ENCODE measurements at places on chromosomes 11 and 22.

GRCh38 chr11:94705891-94706615, 62.1 kb upstream of the AMOTL1 start:
- peak; percentile 63 for DNase-seq

DNA sequence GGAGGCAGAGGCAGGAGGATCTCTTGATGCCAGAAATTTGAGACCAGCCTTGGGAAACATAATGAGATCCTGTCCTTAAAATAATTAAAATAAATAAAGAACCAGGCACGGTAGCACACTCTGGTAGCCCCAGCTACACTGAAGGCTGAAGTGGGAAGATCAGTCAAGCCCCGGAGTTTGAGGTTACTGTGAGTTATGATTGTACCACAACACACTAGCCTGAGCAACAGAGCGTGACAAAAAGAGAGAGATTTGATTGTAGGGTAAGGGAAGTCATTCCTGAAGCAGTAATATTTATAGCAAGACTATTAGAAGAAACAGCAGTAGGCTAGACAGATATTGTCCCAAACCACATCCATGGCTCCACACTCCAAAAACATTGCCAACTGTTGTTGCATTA, 1408.4 kb upstream of the TENM4 start:
- DNase-seq = no peak

DNA sequence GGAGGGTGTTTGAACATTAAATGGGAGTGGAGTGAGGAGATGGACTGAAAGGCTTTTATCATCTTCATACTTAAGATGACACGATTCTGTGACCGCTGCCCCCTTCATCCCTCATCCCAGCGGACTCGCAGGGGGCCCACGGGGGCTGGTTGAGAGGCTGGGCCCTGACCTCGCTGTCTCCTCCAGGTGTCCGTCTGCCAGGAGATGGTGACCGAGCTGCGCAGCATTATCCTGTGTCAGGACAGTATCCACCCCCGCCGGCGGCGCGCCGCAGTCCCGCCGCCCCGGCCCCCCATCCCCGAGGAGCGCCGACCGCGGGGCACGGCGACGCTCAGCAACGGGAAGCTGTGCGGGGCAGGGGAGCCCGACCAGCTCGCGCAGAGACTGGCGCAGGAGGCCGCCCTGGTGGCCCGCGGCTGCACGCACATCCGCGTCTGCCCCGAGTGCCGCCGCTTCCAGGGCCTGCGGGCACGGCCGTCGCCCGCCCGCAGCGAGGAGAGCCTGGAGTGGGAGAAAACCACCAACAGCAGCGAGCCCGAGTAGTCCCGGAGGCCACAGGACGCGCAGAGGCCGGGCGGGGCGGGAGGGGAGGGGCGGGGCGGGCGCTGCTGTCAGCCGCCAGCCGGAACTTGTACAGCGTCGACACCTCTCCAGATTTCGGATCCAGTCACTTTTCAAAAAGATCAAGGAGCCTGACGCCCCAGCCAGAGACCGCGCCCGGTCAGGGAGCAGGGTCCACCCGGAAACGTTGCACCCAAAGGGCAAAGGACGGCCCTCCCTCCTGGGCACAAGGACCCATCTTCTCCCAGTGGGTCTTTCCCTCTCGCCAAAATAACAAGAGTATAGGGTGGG, 38.0 kb upstream of the TBCEL start:
- peak; percentile 56 for DNase-seq

DNA sequence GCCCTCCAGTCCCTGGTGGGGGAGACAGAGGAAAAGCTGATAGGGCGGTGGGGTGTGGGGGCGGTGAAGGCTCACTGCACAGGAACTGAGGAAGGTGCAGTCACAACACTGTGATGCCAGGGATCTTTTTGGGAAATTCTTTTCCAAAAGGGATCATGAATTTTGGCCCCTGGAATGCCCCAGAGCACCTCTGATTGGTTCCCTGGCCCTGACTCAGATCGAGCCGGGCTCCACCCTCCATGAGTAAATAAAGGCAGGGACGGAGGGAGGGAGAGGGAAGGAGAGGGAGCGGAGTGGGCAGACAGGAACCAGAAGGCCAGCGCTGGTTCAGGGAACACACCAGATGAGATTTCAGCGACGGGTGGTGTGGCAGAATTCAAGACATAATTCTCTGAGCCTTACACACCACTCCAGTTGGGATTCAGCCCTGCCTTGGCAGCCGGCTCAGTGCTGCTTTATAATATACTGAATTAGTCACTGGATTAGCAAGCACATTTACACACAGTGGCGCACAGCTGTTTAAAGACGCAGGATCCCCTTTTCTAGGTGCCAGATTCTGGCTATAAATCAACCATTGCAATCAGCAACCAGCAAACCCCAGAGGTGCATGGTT, 80.3 kb downstream of the ETS1 start:
- peak; percentile 94 for DNase-seq

GRCh38 chr11:118657238-118657637, 22.2 kb downstream of the TREH start:
- DNase-seq = peak; percentile 29

DNA sequence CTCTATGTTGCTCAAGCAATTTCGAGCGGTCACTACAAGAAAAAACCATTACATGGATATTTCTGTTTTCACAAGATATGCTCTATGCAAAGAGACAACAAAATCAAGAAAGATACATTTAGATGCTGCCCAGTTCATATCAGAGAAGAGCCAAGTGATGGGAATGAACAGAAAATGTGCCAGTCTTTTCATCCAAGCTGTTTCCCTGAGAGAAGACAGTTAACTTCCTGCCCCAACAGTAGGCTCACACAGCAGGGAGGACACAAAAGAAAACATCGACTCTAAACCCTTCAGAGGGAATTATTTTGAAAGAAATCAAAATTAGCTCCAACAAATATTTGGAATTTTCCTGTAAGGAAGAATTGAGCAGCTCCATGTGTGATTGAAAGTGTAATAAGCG, 11.6 kb downstream of the JAML start:
- no peak for DNase-seq

- no peak for DNase-seq
Measured at GRCh38 chr22:48979482-48979881, 848.2 kb downstream of the BRD1 start.

DNA sequence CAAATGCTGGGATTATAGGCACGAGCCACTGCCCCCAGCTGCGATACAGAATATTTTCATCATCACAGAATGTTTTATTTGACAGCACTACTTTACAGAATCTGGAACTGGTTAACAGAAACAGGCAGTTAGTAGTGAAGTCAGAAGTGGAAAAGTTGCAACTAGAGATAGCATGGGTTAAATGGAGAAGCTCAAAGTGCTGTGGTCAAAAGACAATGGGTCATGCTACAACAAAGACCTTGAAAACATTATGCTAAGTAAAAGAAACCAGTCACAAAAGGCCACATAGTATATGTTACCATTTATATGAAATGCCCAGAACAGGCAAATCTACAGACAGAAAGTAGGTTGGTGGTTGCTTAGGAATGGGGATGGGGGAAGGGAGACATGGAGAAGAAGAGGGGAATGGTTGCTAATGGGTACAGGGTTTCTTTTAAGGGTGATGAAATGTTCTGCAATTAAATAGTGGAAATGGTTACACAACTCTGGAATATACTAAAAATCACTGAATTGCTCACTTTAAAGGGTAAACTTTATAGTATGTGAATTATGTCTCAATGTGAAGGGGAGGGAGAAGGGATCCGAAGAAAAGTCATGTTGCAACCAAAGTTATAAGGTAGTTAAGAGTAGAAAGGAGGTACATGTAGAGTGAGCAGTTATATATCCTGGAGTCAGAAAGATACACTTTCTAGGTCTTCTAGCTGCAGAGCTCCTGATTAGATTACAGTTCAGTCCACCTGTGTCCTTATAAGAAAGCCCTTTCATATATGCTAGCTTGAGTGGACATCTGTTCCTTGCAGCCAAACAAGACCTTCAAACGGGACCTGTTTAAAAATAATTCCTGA, 46.3 kb upstream of the RAPSN start:
- no peak for DNase-seq

DNA sequence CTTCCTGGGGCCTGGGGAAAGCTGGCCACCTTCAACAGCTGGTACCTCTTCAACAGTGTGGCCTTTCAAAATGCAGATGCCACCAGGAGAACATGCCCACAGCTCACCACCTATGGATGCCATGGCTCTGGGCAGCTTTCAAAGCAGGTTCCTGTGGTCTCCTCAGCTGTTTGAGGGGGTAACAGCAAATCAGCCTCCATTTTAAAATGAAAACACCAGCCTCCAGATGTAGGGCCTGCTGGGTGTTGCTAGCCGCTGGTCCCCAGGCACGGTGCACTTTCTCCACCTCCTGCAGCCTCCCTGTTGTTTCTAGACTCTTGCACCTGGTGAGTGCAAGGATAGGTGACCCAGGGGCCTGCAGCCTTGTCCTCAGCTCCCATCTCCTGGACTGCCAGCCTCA, 10.0 kb downstream of the CDPF1 start:
- no peak for DNase-seq

GRCh38 chr11:92152245-92152644, 72.4 kb upstream of the FAT3 start:
- no peak for DNase-seq

DNA sequence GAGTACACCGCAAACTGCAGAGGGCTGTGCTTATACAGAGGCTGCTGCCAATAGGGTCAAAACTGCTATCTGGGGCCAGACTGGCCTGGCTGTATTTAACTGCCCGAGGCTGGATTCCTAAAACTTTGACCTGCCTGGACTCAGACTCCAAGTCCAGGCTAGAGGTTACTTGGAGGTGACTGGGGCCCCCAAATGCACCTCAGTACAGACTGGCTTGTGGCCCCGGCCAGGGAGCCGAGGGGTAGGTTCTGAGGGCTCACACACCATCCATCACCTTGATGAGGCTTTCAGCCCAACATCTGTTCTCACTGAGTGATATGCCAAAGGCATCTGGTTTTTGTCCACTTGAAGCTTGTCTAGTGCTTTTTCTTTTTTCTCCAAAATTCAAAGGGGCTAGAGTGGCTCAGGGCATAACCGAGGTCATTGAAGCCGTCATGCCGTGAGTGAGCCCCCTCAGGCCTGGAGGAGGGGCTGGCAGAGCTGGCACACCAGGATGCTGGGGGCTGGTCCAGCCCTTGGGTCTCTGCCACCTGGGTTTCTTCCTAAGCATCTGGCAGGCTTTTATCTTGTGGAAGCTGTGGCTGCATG, 52.4 kb upstream of the TTLL12 start:
- no peak for DNase-seq

GRCh38 chr22:46661221-46661851, 41.1 kb downstream of the GRAMD4 start:
- DNase-seq = peak; percentile 69

GRCh38 chr22:38946771-38947170, 10.6 kb upstream of the APOBEC3A start:
- DNase-seq = no peak

DNA sequence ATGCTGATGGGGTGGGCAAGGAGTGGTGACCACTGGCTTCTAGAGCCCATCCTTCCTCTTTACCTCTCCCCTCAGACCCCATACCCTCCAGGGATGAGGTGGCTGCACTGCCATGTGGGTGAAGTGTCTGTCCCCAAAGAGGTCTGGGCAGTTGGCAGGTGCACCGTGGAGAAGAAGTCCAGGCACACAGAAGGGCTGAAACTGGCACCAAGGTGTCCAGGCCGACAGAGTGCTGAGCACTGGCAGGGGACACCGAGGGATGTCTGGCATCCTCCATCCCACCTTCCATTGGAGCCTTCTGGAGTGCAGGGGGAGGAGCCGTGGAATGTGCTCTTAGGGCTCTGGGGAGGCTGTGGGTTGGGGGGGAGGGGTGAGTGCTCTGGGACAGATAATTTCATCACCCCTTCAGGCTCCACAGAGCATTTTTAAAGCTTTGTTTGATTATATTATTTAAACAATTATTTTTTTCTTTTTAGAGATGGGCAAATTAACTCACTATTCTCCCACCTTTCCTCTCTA, 37.9 kb downstream of the PKNOX2 start:
- no peak for DNase-seq

DNA sequence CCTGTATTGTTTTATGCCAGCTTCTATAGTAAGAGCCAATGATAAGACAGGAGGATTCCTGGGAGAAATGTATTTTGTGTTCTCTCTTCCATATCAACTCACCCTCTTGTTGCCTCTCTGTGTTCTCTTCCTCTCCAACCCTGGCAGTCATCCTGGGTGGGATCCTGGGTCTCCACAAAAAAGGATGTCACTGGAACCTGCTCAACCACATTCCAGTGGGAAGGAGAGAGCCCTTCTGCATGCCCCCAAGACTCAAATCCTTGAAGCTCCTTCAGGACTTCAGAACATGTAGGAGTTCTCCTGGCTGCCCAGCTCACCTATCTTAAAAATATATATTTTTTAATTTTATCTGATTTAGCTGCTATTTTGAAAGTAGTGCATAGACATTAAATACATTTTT, 26.1 kb downstream of the APOL6 start:
- DNase-seq = no peak

DNA sequence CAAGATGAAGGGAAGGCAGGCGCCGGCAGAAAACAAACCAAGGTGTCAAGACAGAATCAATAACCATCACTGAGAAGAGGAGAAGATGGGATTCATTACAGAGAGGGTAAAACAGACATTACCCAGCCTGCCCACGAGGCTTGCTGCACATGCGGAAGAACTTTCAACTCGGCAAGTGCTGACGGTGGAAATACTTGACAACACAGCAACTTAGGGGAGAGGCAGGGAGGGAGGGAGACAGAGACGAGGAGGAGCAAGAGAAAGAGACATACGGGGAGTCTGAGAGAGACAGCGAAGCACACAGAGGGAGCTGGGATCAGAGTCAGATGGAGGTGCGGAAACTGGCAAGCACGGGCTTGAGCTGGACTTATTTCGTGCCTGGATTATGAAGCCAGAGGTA, 129.3 kb upstream of the NECTIN1 start:
- DNase-seq = no peak

DNA sequence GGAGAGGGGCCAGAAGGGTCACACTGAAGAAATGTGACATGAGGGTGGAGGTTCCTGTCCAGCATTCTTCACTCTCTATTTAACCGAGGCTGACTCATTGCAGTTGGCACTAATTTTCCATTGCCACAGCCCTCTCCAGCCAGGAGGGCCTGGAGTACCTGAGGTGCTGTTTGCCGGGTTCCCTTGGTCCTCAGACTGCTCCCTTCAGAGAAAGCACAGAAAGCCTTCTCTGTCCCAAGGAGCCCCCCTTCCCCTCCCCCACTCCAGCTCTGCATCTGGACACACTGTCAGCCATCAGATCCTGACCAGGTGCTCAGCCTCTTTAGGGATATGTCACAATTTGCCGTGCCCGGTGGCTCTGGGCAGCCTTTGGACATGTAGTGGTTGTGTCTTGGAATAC, 3.2 kb upstream of the C11orf91 start:
- DNase-seq = peak; percentile 53

GRCh38 chr11:57424792-57425564, 1.9 kb downstream of the SLC43A3 start:
- DNase-seq = peak; percentile 95

All from ELR (cell line).